Stimulated activated CD4-positive, alpha-beta T cell treated with anti-CD3 and anti-CD28 coated beads, Interleukin-15, amount 100 ng/mL, for 24 hours (primary cell): ENCODE measurements at places on chromosomes 3 and 15.

GRCh38 chr3:164375538-164375937 is 702.8 kb downstream of the SI start:
- DNase-seq, result no peak

DNA sequence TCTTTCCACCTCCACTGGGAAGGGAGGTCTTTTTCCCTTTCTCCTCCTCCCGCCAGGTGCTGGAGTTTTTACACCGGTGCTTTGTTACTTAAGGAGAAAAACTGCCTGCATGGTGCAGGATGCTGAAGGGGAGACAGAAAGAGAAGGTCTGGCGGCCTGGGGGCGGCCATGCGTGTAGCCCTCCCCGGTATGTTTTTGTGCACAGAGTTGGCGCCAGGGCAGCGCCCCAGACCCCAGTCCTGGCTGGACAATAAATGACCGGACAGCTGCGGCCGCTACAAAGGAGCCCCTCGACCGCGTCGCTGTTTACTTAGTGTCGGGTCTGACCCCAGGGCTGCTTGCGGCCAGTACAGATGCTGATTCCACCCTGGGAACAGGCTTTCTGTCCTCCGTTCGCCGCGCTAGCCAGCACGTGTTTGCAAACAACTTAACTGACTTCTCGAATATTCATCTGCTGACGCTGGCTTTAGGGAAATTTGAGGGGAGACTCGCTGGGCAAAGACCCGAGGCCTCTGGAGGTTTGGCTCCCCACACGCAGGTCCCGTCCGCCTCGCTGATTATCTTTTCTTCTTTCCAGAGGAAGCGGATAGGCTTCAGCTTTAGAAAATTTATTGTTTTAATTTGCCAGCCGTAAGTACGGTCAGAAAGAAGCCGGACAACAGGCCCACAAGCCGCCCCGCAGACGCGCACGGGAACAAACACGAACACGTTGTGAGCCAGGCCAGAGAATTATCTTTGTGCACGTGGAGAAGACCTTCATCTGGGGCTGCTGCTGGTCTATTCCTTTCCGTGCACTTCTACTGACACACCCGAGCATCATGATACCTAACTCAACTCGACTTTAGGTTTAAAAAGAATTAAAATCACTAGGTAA is 46.9 kb downstream of the ZIC4 start:
- no peak for DNase-seq

DNA sequence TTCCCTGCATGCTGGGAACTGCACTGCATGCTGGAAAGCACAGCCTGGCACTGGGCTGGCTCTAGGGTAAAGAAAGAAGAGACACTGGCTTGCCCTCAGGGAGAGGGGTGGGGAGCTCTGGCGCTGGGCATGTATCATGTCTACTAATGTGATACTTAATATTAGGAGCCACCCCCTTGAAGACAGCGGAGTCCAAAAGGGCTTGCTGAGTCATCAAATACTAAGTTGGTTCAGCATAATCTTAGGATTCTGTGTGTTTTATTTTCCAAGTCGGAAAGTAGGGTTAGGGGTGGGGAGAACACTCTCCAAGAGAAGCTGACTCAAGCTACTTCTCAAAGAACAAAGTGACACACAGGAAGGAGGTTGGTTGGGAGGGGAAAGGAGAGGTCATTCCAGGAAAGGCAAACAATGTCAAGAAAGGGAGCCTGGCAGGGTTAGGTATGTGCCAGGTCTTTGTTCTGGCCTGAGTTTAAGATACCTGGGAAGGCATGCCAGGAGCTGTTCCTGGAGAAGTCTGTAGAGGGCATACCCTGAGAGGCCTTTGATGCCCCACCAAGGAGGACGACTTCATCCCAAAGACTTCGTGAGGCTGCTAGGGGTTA is 237.8 kb upstream of the NR2E3 start:
- no peak for DNase-seq

GRCh38 chr3:102059145-102059943 is 210.0 kb downstream of the NFKBIZ start:
- peak; percentile 17 for DNase-seq
